DMS53 (cell line): ENCODE measurements at places on chromosomes 6 and 20.
A peak's percentile ranks its signal among the peaks of the same experiment; 100 is the strongest.

DNA sequence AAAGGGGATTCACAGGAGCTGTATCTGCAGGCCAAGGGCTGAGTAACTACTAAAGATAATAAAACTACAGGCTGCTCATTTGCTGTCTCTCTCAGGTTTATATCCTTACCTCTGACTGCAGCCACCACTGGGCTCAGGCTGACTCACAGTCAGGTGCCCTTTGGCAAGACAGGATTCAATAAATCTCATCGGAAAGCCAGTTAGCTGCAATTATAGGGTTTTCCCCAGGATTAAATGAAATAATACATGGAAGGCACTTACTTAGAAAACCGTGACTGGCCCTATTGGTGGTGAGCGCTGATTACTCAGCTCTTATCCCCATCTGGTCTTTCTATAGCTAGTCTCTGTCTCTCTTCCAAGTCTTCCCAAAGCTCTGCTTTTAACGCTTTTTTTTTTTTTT is 26.4 kb downstream of the RMND1 start:
- DNase-seq = no peak

- no peak for DNase-seq
These were observed 70.1 kb downstream of the SLX4IP start for GRCh38 chr20:10504994-10505730.

GRCh38 chr6:19333936-19334335 is 503.2 kb upstream of the ID4 start:
- no peak for DNase-seq

GRCh38 chr20:9051508-9051907 is 17.4 kb upstream of the PLCB4 start:
- no peak for DNase-seq

DNA sequence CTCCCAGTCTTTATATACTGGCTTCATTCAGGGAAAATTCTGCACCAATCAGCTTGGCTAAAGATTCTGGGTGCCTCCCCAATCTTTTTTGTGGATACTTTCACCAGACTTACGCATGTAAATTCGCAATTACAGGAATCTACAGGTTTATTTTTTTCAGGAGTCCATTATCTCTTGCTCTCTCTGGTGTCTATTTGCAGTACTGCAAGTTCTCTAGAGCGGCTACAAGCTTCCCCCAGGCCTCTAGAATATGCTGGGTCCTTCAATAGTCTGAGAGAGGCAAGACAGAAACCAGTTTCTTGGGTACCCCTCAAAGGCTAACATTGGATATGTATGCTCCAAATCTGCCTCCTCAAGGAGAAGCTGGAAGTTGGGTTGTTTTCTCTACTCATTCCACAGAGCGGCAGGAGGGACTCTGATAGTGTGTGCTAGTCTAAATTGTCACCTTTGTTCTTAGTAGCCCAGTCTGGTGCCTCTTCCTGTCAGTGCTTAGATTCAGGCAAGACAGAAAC is 58.5 kb downstream of the SUN5 start:
- peak; percentile 46 for DNase-seq

- DNase-seq = no peak
These were observed 121.7 kb downstream of the SYCP2 start for GRCh38 chr20:59811681-59812171.

DNA sequence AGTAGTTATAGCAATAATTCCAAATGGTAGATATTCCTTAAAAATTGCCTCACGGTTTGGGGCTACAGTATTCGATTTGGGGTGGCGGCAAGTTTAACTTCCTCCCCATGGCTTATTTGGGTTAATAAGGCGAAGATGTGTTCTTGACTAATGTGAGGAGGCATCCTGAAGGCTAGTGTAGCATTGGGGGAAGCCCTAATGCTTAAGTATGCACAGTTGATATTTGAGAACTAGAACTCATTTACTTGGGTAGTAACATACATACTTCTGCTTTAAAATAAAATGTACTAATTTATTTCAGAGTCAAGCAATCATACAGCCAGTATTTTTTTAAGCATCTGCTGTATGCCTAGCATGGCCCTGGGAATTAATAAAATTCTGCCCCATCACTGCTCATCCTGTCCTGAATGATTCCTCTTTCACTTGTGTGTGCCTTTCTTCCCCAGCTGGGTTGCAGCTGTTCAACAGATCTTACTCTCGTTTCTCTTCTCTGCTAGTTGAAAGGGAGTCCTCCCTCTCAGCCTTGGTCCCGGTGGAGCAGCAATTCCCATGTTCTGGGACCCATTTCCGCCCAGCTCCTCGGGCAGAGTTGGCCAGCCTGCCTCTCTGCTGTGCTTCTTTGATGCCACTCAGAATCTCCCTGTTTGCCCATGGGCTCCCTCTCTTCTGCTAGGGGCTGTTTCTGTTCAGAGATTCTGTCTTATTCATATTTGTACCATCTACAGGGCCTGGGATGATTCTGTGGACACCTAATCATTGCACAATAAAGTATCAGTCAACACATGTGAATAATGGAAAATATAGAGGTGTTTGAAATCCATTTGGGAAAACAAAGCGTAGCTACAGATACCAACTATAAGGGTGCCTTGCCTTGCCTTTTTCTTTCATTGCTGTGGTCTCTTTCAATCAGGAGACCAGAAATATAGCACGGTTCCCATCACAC is 104.8 kb downstream of the ARID1B start:
- peak; percentile 43 for DNase-seq

DNA sequence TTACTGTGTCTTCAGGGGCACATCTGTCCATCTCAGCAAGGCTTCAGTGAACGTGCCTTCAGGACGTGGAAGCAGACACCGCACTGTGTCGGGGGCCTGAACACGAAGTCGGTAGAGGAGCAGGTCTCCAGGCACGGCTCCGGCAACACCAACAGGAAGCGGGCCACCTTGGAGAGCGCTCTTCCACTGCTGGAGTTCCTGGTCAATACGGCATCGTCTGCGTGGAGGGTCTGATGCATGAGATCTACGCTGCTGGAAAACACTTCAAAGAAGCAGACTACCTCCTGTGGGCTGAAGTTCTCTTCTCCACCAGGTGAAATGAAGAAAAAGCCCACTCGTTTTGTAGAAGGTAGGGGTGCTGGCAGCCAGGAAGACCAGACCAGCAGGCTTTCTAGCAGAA is 69.3 kb upstream of the SLCO4A1 start:
- DNase-seq = no peak

DNA sequence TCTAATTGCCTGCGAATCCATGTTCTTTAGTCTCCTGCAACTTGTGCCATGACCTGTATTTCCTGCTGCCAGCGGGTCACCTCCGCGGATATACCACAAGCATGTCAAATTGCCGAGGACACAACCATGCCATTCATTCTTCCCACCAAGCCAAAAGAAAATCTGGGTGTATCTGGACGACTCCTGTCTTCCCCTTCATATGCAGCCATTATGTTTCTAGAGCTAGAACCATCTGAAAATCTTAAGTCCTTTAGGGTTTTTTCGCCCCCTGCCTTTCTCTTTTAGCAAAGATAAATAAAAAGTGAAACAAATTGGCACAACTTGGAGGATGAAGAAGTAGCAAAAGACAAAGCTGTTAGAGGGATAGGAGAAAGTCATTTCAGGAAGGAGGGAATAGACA is 242.6 kb downstream of the ARID1B start:
- DNase-seq = peak; percentile 12

GRCh38 chr6:98844244-98845210 is 10.2 kb downstream of the POU3F2 start:
- peak; percentile 60 for DNase-seq

GRCh38 chr6:21914121-21914973 is 320.8 kb downstream of the SOX4 start:
- DNase-seq = peak; percentile 83

- peak; percentile 79 for DNase-seq
These were observed 116.6 kb downstream of the MRPL14 start for GRCh38 chr6:44010411-44011349.

DNA sequence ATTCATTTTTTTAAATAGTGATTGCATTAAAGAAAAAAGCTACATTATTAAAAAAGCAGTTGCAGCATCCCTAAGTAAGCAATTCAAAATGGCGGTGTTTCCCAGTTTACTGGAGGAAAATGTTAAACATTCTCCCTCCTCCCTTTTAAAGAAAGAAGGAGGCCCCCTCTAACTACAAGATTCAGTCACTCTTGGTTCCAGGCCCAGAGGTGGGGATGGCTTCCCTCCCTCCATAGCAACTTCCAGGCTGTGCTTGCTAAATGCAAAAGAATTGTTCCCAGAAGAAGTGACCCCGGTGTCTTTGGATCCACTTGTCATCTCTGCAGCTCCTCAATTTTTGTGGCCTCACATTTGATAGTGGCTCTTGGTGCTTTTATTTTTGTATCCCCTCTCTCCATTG is 165.9 kb downstream of the SOBP start:
- no peak for DNase-seq

DNA sequence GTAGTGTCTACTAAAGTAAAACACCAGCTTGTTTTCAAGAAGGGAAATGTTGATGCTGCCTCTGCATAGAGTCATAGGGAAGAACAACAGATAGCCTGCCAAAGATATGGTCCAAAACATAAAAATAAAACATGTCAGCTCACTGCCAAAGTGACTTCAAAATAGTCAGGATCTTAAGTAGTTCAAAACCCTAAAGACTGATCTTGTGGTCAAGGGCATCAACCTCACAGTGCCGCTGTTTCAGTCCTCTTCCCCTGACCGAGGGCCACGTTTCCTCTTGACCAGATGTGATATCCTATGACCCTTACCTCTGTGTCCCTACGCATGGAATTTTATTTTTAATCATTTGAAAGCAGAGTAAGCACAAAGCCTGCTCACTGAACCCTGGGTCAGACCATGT is 104.2 kb upstream of the CNKSR3 start:
- DNase-seq = no peak

GRCh38 chr6:7243179-7243981 is 69.6 kb downstream of the SSR1 start:
- DNase-seq = peak; percentile 83
